Activated T-helper 17 cell treated with anti-CD3 and anti-CD28 coated beads, Interleukin-2, amount 50 U/mL, for 72 hours (primary cell): ENCODE measurements at places on chromosomes 4 and X.

DNA sequence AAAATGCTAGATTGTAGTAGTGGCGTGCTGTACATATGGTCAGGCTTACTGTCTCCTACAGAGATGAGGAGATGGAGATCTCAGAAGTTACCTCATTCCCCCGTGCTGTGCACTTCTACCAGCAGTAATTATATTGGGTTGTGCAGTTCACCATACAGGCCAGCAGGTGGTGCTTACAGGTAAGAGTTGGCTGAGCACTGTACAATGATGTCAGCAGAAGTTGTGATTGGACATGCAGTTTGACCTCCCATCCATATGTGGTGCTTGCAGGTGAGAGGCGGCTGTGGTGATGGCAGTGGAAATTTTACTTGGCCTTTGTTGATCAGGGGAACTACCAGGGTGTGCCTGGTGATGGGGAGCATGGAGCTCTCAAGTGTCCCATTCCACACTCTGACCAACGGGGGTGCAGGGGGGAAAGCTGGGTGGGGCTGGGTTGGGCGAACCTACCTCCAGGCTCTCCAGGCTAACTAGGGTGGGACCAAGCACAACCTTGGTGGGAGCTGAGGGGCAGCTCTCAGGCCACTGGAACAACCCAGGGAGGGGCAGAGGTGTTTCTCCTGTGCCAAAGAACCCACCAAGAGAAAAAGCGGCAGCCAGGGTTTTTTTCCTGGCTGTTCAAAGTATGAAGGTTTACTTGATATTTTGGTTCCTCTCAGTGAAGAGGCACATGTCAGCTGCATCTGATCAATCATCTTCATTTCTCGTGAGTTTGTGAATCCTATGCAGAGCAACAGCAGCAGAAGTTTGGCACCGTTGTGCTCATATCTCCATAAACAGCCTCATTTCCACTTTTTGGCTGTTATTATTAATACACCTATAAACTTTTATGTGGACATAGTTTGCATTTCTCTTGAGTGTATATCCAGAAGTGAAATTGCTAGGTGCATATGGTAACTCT lies 73.8 kb upstream of the FREM3 start:
- ATAC-seq = peak; percentile 81

- no peak for ATAC-seq
Observed at GRCh38 chr4:54192811-54193210, 36.3 kb upstream of the PDGFRA start.

- no peak for ATAC-seq
Observed at GRCh38 chr4:35525192-35525978, 718.9 kb downstream of the ARAP2 start.

GRCh38 chrX:151397741-151398070 lies 700 bp downstream of the VMA21 start:
- ATAC-seq = no peak

DNA sequence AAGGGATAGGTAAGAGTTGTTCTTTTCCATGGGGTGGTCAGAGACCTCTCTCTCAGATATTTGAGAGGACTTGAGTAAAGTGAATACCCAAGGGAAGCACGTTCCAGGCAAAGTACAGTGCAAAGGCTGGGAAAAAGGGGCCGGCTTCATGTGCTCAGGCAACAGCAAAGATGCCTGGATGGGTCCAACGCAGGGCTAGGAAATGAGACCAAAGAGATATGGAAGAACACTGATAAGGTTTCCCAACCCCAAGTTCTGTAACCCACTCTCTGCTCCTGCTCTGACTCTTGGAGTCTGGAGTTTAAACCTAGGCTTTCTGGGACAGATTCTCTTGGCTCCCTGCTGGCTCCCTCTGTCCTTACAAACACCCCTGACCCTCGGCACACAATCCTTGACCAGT lies 36.2 kb upstream of the PROM1 start:
- ATAC-seq = no peak

- ATAC-seq = no peak
Observed at GRCh38 chr4:35933901-35934300, 310.4 kb downstream of the ARAP2 start.

GRCh38 chr4:157115613-157116335 lies 39.8 kb downstream of the GLRB start:
- ATAC-seq = no peak

DNA sequence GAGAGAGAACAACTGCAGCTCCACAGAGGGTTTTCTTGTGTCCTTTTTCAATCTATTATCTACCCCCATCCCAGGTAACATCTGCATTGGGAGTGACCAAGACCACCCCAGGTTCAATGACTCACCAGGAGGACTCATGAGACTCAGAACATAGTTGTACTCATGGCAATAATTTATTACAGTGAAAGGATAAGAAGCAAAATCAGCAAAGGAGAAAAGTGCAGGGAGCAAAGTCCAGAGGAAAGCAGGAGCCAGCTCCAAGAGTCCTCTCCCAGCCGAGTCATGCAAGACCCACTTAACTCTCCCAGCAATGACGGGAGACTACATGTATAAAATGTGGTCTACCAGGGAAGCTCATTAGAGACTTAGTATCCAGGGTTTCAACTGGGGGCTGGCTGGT lies 129.5 kb upstream of the RBPJ start:
- no peak for ATAC-seq

- no peak for ATAC-seq
Observed at GRCh38 chr4:3834663-3835521, 68.7 kb downstream of the ADRA2C start.

GRCh38 chr4:158766434-158767044 lies 2.3 kb upstream of the FNIP2 start:
- no peak for ATAC-seq

DNA sequence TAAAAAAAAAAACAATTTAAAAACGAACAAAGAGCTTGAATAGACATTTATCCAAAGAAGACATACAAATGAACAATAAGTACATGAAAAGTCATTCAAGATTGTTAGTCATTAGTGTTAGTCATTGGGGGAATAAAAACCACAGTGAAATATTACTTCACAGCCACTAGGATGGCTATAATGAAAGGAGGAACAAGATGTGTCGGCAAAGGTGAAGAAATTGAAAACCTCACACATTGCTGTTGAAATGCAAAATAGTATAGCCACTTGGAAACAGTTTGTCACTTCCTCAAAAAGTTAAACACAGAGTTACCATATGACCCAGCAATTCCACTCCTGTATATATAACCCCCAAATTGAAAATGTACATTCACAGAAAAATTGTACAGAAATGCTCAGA lies 45.2 kb upstream of the SLC39A8 start:
- ATAC-seq = peak; percentile 98
